Epithelial cell of proximal tubule (primary cell): ENCODE measurements at places on chromosomes 11 and 22. TPM values are rescaled to one million over a fixed set of nuclear protein-coding genes. Genes with fewer than 3 reads are reported as not detected.

- DNase-seq = no peak
Observed at GRCh38 chr22:20844055-20845037, 14.3 kb downstream of the PI4KA start.

DNA sequence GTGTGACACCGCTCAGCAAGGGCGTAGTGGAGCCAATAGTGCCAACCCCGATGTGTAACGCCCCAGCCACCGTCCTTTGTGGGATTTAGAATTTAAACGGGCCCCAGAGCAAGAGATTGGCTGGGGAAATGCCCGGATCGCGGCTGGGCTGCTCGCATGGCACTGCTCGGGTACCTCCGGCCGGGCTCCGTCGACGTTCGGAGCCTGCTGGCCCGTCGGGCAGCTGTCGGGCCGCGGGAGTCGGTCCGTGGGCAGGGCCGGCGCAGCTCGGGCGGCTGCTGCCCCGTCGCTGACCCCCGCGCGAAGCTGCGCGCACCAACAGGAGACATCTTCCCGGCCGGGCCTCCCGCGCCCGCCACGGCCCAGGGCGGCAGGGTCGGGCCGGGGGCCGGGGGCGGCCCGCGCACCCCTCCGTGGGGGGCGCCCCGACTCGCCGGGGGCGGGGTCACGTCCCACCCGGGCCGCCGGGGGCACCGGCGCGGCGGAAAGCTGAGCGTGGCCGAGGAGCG is 1.3 kb upstream of the KDM2A start:
- no peak for DNase-seq

DNA sequence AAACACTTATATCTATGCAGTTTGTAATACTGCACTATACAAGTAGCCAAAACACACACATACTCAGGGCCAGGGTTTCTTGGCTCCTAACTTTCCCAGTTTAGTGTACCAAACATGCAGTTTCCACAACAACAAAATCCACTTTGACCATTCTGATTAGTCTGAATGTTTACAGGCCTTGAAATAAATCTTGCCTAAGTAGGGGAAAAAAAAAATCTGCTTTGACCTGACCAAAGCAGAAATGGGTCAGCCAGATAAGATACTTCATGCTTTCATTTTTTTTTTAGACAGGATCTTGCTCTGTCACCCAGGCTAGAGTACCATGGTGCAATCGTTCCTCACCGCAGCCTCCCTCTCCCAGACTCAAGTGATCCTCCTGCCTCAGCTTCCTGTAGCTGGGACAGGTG is 10.1 kb downstream of the PRR14L start:
- no peak for DNase-seq

GRCh38 chr11:27472398-27473016 is at the start of gene LGR4:
Gene LGR4, minus strand, starts transcription at chr11:27472790. Its CDS starts 488 bp downstream, at chr11:27472302.
- peak; percentile 82 for DNase-seq

GRCh38 chr22:19645391-19645790 is 68.9 kb upstream of the SEPTIN5 start:
- no peak for DNase-seq

SYCE3 gene
- 1.0 TPM in 1 of 2 replicates, not detected in the other for total RNA-seq

- no peak for DNase-seq
Observed at GRCh38 chr22:45009606-45010531, at the start of gene PHF21B. Gene PHF21B, minus strand, starts transcription at chr22:45010005. Its CDS starts 456 bp downstream, at chr22:45009549.

DNA sequence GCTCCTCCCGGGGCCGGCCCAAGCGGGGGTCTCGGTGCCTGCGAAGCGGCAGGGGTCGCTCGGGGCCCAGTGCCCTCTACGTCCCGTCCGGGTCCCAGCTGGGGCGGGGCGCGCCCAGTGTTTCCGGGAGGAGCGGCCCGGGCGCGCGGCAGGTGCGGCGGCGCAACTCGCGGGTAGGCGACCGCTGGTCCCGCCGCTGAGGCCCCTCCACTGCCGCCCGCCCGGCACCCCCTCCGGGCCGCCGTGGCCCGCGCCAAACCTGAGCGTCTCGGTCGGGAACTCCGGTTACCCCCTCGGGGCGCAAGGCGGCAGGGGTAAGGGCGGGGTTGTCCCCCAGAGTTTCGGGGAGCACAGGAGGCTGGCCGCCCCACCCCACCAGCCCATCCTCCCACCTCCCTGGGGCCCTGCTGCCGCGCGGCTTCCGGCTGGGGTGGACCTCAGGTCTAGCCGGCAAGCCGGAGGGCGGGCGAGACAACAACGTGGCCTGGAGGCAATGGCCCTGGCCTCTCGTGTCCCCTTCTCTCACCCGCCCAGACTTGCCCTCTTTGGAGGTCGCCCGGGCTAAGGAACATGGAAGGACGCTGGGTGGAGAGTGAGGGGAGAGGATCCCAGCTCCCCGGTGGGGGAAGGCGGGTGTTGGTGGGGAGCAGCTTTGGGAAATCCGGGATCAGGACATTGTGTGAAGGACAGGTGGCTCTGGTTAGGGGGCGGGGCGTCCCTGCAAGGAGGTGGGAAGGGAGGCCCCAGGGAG is 398 bp upstream of the CRACR2B start:
- DNase-seq = no peak
